ENCODE measurements at places on chromosomes 7 and 10.

DNA sequence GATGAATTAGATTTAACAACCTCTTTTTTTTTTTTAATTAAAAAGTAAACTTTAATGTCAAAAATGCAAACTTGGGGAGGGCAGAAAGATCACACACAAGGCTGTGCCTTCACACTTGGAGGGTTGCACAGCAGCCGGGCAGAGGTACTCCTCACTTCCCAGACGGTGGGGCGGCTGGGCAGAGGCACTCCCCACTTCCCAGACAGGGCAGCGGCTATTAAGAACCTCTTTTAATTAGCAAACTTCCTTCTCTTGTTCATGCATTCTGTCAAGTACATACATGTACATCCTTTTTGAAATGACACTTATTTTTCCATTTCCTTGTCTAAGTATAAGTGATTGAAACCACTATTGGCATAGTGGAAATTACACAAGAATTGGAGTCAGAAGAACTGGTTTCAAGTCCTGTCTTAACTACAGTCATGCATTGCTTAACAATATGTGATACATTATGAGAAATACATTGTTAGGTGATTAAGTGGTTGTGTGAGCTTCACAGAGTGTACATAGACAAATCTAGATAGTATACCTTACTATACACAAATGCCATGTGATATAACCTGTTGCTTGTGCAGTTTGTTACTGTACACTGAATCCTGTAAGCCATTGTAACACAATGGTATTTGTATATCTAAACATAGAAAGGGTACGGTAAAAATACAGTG is 26.5 kb downstream of the BTRC start:
- no peak for DNase-seq

- no peak for DNase-seq
Measured at GRCh38 chr7:15719311-15719710, 32.8 kb upstream of the MEOX2 start.

GRCh38 chr7:127566242-127566641 is 19.2 kb downstream of the GCC1 start:
- DNase-seq: no peak

GRCh38 chr10:88074971-88075370 is 211.5 kb downstream of the PTEN start:
- DNase-seq: no peak

DNA sequence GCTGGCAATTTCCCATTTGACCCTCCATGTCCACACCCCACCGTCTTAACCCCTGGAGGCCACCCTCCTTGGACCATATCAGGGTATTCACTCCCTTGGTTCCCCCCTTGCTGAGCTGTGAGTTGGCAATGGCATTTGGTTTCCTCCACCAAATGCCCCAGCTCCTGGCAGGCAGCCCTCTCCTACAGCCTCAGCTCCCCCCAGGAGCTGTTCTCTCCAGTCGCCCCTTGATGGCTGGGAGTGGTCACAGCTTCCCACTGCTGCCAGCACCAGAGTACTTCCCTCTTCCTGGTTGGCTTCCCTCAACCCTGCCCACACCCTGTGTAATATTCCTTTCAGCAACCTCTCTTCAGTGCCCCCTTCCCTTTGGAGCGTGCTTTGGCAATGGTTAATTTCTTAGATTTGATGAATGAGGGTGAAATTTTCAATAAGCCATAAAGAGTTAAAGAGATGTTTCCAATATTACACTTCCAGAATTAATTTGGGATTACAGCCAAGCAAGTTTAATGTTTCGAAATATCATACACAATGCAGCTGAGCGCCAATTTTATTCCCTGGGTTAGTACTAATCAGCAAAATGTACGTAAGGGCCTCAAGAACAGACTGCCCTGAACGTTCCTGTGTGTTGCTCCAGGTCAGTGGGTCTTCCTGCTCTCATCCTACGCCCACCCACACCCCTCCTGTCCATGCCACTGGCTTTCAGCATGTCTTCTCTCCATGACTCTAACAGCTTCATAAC is 207.1 kb upstream of the NFE2L3 start:
- DNase-seq: no peak

Data from hematopoietic multipotent progenitor cell treated with erythropoietin and hydrocortisone succinate and interleukin-3 and kit ligand, for 6 days (in vitro differentiated cells).